CD4-positive, alpha-beta T cell treated with Interleukin-6 for 4 hours (primary cell): ENCODE measurements at places on chromosomes 13 and 19.

GRCh38 chr19:6811906-6812305 lies 39.4 kb downstream of the VAV1 start:
- no peak for DNase-seq

- no peak for DNase-seq
These were observed 20.5 kb downstream of the C3 start for GRCh38 chr19:6699935-6700334.

- no peak for DNase-seq
These were observed 16.5 kb upstream of the CSNK1G2 start for GRCh38 chr19:1924320-1924961.

- no peak for DNase-seq
These were observed 67.9 kb upstream of the FRY start for GRCh38 chr13:31963631-31964030.

- DNase-seq = no peak
These were observed 5.8 kb downstream of the ZNF30 start for GRCh38 chr19:34932494-34932893.

DNA sequence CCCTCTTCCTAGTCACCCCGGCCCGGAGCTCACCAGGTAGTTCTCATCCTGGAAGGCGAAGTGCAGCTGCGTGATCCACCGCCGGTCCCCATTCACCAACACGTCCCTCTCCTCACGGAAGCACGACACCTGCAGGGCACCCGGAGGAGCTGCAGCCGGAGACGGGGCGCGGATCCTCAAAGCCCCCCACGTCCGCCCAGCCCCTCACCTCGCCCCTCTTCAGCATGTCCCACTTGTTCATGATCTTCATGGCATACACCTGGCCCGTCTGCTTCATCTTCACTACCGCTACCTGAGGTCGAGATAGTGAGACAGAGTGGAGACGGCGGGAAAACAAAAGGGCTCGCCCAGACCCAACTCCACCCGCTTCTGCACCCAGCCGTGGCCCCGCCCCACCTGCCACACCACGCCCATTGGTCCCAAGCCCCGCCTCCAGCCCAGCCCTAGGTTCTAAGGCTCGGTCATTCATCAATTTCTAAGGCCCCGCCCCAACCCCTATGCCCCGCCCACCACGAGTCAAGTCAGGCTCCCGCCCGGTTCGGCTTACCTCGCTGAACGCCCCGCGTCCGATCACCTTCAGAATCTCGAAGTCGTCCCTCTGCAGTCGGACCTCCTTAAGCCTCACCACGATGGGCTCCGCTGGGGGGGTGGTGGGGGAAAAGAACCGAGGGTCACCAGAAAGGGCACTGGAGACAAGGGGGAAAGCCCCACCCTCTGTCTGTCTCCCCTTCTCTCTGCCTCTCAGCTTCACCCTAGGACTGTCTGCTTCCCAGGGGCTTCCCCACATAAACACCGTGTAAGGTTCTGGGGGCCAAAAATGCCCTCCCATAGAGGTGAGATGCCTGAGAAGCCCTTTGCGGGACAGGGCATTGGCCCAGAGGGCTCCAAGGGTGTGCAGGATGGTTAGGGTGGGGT lies 2.8 kb downstream of the DMPK start:
- DNase-seq = peak; percentile 77

DNA sequence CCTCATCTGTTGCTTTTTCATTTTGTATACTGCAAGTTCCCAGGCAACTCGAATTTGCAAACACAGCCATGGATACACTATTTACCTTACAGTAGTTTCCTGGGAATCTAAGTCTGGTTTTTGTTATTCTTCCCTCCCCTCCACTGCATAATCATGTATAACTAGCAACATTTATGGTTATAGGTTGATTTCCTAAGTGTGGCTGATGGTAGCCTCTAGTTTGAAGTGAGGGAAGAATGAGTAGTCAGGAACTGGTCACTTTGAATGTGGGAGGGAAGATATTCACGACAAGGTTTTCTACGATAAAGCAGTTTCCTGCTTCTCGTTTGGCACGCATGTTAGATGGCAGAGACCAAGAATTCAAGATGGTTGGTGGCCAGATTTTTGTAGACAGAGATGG lies at the start of gene KCNRG:
Gene KCNRG, plus strand, starts transcription at position 187 of the 400 bp plus-strand sequence. Its CDS starts 50 bp downstream, at position 237.
- no peak for DNase-seq

GRCh38 chr13:30739761-30740642 lies 4.7 kb downstream of the ALOX5AP start:
- peak; percentile 73 for DNase-seq

DNA sequence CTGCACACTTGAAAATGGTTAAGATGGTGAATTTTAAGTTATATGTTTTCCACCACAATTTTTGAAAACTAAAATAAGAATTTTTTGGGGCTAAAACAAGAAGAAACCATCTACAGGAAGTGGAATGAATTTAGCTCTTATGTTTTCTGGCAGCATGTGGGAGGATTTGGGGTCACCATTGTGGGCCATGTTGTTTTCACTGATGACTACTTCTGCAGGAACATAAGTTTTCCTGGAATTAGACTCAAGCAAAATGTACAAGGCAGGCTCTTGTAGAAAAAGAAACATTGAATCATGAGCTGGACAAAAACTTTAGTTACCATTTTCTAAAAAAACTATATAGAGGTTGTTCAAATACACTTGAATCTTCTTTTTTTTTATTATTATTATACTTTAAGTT lies 125.3 kb upstream of the C1QTNF9B start:
- no peak for DNase-seq

DNA sequence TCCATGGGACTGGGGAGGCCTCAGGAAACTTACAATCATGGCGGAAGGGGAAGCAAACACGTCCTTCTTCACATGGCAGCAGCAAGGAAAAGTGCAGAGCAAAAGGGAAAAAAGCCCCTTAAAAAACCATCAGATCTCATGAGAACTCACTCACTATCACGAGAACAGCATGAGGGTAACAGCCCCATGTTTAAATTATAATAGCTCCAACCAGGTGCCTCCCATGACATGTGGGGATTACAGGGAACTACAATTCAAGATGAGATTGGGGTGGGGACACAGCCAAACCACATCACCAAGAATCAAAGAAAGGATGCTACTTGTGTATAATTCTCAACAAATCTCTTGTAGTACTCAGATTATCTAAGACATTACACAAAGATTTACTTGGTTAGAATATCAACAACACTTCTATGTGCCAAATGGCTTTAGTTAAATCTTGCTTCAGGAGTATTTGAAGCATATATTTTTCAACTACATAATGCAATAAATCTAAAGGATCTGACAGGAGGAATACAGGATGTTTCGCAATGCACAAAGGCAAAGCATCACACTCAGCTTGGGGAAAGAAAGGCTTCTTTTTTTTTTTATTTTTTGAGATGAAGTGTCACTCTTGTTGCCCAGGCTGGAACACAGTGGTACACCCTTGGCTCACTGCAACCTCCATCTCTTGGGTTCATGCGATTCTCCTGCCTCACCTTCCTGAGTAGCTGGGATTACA lies 180.0 kb downstream of the LHFPL6 start:
- no peak for DNase-seq

DNA sequence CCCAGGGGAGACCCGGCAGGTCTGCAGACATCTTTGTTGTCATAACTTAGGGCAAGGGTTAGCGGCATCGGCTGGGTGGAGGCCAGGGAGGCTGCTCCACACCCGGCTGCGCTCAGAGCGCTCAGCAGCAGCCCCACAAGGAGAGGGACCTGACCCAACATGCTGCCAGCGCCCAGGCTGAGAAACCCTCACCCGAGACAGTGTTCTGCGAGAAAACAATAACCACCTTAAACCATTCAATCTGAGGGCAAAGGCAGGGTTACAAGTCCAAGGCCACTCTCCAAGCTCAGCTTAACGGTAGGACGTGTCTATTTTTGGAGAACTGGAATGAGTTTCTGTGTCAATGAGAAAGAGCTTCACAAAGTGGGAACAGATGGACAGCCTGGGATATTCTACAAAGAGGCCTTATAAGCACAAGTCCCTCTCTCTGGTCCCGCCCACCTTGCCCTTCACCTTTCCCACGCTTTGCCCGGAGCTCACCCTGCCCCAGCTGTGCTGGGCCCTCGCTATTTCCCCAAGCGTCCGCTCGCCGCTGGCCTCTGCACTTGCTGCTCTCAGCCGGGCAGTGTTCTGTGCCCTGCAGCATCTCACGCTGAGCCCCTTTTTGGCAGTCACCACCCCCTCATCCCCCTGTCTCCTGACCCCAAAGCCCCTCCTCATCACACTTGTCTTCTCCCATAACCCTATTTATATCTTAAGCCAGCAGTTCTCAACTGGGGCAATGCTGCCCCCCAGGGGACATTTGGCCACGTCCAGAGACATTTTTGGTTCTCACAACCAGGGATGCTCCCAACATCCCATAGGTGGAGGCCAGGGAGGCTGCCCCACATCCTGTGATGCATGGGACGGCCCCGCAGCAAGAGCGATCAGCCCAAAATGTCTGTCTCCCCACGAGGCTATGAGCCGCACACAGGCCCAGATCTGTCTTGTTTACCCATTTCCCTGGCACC lies 17.6 kb downstream of the PPP1R12C start:
- no peak for DNase-seq
